ENCODE measurements at places on chromosomes 12 and 14.

DNA sequence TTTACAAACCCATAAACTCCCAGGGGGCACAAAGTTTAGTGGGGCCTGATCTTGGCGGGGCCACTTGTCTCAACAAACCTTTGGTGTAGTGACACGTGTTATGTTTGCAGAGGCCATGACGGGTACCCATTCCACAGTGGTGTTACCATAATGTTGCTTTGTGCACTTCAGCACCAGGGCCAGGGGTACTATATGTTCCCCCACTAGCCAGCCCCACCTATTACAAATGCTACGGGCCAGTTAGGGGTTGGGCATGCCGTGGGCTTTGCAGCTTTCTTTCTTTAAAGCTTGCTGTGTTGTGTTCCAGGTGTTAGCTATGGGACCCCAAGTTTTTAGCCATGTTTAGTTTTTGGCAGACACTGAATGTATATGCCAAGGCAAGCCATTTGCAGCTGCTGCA, 30.8 kb upstream of the G2E3 start:
- no peak for DNase-seq

- no peak for DNase-seq
These were observed 195.7 kb upstream of the BMP4 start for GRCh38 chr14:54152351-54152750.

GRCh38 chr12:57129321-57129842, 1.1 kb downstream of the LRP1 start:
- no peak for DNase-seq

DNA sequence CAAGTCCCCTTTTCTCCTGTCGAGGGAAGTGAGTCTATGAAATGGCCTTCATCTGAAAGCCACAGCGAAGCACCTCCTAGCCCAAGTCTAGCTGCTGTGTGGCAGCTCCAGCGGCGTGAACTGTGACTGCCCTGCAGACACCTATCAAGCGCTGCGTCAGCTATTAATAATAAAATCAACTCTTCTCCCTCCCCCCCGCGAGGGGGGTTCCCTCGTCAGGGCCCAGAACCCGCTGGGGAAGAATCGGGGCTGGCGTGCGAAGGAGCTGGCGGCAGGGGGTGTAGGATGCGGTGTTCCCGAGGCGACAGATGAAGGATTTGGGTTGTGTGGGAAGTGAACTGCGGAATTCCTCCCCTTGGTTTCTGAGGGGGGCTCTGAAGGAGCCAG, 662 bp upstream of the ATP2A2 start:
- DNase-seq, result peak; percentile 33

- DNase-seq, result no peak
These were observed 216.8 kb downstream of the TTC8 start for GRCh38 chr14:89041257-89041582.

- no peak for DNase-seq
These were observed 11.5 kb upstream of the C14orf93 start for GRCh38 chr14:23021434-23021833.

DNA sequence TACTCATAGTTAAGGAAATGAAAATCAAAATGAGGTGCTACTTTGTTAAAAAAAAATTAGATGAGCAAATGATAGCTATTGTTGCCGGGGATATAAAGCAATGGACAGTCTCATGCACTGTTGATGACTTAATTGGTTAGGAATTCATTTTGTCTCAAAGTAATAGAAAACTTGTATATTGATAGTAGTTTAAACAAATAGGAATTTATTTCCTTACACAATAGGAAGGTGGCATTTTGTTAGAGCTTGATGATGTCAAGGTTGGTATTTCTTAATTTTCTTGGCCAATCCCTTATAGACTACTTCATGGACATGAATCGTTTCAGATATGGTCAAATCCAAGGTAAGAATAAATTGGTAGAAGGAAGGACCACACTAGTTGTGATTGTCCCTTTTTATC, 7.8 kb downstream of the PRPF39 start:
- DNase-seq, result no peak

DNA sequence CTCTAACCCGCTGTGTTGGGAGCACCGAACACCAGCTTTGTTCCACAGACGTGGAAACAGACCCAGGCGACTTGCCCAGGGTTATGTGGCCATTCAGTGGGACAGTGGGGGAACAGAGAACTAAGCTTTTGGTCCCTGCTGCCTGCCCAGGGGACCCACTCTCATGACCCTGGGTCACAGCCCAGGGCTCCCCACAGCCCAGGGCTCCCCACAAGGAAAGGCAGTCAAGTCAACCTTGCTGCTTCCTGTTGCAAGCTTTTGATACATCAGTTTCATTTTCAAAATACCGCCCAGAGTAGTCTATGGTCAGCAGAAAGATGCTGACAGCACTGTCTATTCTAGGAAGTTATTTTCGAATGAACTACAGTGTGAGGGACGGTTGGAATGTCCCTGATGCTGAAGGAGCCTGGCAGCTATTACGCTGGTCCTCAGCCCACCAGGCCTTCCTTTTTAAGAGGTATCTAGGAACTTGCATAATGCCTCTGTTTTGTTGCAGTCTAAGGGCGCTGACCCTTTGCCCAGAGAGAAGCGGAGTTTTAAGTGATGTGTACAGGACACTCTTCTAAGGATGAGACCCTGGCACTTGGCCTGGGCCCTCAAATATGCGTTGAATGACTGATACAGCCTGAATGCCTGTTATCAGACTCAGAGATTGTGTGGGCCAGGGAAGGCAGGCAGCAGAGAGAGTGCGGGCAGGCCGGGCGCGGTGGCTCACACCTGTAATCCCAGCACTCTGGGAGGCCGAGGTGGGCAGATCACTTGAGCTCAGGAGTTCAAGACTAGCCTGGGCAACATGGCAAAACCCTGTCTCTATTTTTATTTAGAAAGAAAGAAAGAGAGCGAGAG, 12.6 kb upstream of the TTC7B start:
- DNase-seq, result no peak

GRCh38 chr12:63668028-63668799, at the start of gene DPY19L2:
DPY19L2 (minus strand) TSS chr12:63668493; CDS start chr12:63668393, 100 bp downstream.
- DNase-seq, result peak; percentile 35

- no peak for DNase-seq
These were observed 174.5 kb downstream of the ETNK1 start for GRCh38 chr12:22799503-22799902.

DNA sequence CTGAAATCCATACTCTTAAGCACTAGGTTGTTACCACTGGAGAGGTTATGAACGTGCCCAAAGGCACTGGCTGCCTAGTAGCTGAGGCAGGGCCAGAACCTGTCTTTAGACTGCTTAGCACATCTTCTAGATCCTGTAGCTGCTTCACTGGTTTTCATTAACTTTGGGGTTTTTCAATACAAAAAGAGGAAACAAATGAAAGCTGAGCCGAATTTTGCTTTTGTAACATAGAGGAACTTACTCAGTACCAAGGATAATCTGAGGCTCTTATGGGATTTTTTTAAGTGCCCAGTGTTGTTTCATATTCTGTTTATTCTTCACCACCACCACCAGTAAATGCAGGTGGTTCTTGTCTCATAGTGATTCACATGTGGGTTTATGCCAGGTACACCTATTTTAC, 396.1 kb downstream of the RAD51B start:
- no peak for DNase-seq

Data from activated gamma-delta T cell treated with Interleukin-2 at 50 U/mL for 16 hours (primary cell).